ENCODE measurements at places on chromosomes 1 and 21.

DNA sequence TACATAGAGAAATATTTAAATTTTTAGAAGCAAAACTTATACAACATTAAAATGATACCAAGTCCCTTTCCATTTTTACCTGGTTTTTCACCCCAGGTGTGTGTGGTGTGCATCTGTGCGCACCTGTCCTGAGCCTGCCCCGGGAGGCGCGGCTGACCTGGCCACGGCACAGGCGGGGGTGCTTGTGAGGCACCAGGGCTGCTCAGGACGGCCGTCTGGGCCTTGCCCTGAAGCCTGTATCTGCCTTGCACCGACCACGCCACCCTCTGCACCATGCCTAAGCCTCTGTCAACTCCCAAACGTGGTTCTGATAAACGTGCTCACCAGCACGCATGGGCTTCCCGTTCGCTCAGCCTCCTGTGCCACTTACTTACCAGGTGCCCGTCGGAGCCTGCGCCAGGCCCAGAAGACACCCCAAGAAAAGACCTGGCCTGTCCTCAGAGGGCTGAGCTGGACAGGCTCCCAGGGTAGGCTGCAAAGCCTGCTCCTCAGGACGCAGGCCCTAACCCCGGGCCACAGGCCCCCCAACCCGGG is 20.9 kb downstream of the PANK4 start:
- DNase-seq = no peak

- DNase-seq = no peak
These were observed 38.8 kb upstream of the RGS8 start for GRCh38 chr1:182723200-182723599.

DNA sequence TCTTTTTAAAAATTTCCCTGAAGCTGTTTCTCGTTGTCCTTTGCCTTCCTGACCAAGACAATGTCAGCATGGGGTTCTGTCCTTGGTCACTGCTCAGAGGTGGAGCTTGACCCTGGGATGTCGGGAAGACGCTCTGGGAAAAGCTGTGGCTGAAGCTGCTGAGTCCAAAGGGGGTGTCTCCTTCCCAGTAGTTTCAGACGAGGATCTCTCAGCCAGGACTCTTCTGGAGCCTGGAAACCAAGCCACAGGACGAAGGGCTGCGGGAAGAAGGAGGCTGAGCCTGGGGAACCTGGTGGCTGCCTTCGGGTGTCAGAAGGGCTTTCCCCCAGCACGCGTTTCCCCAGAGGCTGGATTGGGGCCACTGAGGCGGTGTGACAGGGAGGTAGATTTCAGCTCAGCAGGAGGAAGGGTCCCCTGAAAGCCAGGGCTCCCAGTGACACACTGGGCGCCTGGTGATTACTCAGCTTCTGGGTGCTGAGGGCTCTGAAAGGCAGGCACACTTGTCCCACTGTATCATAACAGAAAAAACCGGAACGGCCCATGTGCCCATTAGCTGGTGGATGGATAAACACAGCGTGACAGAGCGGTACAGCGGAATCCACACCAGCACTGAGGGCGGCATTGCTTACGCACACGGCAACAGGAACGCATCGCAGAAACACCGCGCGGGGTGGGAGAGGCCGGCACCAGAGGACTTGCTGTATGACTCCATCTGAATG is 5.0 kb upstream of the KRTAP12-1 start:
- DNase-seq = no peak

- no peak for DNase-seq
These were observed 12.3 kb downstream of the ATG4C start for GRCh38 chr1:62796221-62796620.

GRCh38 chr1:42873670-42874069 is 27.3 kb downstream of the ZNF691 start:
- no peak for DNase-seq

DNA sequence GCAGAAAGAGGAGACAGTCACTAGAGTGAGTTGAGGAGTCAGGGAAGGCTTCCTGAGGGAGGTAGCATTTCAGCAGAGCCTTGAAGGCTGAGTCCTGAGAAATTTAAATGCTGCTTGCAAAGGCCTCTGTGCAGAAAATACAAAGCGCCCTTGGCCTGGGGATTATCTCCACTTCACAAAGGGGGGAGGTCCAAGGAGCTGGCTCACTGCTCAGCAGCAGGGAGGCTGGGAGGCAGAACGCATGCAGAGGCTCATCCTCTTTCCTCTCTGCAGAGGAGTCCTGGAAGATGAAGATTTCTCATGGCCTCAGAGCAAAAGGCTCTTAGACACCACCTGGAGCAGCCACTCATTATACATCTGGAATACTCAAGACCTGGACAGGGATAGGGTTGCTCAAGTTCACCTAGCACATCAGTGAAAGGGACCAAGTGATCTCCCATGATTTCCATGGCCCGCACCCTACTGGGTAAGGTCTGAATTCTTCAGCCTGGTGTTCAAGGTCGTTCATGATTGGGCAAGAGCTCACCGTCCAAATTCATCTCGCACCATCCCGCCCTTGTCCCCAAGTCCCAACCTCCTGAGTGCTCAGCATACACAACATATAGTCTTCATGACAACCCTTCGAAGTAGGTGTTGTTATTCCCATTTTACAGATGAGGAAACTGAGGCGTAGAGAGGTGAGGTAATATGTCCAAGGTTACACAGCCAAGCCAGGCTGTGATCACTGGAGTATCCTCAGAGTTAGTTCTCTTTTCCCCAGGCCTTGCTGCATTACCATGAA is 9.0 kb downstream of the SLC1A7 start:
- DNase-seq = no peak

GRCh38 chr1:41658431-41659158 is 174.1 kb upstream of the EDN2 start:
- DNase-seq = no peak

- DNase-seq = no peak
These were observed 31.8 kb upstream of the ARF1 start for GRCh38 chr1:228050571-228051231.

DNA sequence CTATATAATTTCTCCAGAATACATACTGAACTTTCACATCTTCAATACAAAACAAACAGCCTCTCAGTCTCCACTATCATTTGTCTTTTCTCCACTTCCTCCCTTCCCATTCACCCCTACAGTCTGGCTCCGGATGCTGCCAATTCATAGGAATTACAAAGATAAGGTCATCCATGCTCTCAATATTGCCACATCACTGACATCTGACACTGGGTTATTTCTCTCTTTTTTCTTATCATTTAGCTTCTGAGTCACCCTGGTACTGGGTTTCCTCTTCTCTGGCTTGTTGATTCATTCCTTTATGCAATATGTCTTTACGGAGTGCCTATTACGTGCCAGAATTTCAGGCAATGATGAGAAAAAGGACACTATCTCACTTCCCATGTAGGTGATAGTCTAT is 3.1 kb upstream of the SH3BP5L start:
- peak; percentile 81 for DNase-seq

DNA sequence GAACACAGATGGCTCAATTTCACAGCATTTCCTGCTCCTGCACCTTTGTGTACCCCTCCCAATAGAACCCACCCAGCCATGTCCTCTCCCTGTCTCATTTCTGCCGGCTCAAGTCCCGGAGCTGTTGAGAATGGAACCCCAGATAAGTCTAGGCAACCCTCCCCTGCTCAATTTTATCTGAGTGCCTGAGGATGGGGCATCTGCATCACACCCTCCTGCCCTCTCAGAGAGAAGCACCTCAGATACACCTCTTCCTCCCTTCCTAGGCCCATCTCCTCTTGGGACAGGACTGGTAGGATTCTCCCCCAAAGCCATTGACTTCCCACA is 1.1 kb downstream of the KIF21B start:
- DNase-seq = no peak

DNA sequence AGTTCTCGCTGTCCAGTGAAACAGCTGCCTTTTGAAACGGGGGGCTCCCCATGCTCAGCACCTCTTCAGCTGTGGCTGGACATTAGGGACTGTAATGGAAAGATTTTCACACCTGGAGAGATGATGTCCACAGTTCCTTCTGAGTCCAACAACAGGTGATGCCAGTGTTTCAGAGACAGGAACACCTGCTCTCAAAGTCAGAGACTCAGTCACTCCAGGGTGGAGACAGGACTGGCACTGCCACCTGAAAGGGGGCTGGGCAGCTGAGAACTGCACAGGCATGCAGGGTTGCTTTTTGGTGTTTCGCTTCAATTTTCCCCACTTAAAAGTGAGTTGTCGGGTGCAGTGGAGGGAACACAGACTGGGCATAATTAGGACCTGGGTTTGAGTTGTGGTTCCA is 124.8 kb downstream of the GALNT2 start:
- no peak for DNase-seq

- DNase-seq = no peak
These were observed 2.8 kb upstream of the ZBTB7B start for GRCh38 chr1:154999571-155000410.

DNA sequence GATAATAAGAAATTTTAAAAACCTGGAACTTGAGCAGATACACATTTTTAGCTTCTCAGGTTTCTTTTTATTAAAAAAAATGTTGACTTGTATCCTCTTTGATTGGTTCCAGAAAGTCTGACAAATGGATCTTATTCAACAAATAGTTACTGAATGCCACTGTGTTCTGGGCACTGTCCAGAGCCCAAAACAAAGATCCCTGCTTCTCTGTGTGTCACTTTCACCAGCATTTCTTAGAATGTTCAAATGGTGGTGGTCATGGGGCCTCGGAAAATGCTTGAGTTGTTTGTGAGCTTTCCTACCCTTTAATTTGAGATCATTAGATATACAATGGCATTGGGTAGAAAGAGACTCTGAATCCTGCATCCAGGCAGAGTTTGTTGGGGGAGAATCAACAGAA is 19.9 kb downstream of the ACTN2 start:
- DNase-seq = no peak

DNA sequence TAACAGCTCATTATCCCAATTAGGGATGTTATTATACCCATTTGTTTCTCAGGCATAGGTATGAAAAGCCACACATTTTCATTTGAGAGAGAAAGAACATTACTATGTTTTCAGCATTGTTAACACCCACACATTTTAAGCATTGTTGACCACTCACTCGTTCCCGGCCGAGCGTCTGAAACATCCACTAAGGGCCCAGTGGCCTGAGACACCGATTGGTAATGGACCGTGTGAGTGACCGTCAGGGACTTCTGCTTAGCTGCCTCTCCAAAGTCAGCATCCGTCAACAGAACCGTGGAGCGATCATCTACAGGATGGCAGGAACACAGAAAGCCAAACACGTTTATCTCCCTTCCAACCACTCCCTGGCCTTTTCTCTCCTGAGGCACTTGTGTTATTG is 184.6 kb downstream of the PCP4 start:
- DNase-seq = no peak

DNA sequence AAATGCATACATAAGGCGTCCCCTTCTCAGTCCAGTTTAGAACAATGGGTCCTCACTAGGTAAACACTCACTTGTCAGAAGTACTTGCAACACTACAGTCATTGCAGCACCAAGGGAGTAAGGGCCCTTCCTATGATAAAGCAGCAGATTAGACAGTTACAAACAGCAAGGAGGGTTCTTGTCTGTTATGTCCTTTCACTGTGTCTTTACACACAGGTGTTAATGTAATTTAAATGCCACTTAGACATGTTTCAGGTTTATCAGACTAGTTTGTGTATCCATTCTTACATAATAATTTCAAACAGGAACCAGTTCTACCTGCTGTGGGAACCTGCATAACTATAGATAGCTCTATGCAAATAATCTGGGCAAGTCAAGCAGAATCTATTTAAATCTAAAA is 105.6 kb upstream of the USH2A start:
- DNase-seq = no peak

- no peak for DNase-seq
These were observed 9.9 kb upstream of the CFHR2 start for GRCh38 chr1:196933531-196934189.

- DNase-seq = no peak
These were observed 6.4 kb upstream of the PCBP3 start for GRCh38 chr21:45636951-45637646.

Data from EL (cell line).